ENCODE measurements at places on chromosomes 5 and 9.

GRCh38 chr5:178237431-178238312 is 5.1 kb upstream of the PHYKPL start:
- no peak for DNase-seq

GRCh38 chr9:101458963-101459631 is 23.5 kb upstream of the ALDOB start:
- peak; percentile 77 for DNase-seq

- DNase-seq: no peak
These were observed 119.7 kb downstream of the PSD2 start for GRCh38 chr5:139915266-139915665.

DNA sequence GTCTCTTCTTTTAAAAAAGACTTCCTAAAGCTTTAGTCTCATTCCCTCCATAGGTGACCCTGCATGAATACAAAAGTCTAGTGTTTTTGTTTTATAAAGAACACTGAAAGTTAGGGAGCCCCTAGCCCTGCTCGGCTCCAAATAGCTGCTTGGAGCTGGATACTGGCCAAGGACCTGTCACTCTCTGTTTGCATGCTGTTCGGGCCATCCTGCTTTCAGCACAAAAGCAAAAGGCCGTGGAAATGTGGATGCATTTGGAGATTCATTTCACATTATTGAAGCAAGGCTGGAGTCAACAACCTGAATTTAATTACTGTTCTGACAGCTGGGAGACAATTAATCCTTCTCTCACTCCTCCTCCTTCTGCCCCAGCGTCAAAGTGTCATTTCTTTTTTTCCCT is 151.7 kb upstream of the NMUR2 start:
- no peak for DNase-seq

GRCh38 chr9:6590772-6591384 is 54.7 kb downstream of the GLDC start:
- no peak for DNase-seq
